ENCODE measurements at places on chromosomes 2 and 18.

DNA sequence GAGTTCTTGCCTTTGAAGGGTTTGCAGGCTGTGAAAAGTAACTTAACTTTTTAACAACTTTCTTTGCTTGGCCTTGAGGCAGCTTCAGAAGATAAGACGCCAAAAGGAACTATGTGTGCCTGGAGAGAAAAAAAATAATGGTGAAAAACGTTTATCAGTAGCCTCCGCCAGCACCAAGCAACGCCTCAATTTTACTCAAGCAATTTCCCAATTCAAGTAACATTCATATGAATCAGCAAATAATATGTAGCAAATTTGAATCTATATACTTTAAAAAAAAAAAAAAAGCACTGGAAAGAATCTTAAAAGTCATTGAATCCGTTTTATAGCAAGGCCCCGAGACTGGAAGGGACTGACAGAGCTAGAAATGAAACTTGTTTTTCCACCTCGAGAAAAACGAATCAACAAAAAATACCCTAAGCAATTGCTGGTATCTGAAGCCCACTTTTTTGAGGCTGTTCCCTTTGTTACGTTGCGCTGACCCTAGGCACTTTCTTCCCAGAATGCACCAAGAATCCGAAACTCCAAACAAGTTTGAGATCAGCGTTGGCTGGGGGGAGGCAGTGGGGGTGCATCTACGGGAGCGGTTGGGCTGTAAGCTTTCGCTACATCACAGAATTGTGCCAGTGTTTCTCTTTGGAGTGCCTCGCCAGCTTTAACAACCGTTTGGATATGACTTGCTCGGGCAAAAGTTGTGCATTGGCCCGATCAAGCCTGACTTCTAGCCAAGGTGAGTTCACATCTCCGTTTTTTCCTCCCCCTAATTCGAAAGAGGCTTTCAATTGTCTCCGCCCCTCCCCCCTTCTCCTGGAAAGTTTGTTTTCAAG, 2.7 kb upstream of the TGIF1 start:
- DNase-seq = no peak

DNA sequence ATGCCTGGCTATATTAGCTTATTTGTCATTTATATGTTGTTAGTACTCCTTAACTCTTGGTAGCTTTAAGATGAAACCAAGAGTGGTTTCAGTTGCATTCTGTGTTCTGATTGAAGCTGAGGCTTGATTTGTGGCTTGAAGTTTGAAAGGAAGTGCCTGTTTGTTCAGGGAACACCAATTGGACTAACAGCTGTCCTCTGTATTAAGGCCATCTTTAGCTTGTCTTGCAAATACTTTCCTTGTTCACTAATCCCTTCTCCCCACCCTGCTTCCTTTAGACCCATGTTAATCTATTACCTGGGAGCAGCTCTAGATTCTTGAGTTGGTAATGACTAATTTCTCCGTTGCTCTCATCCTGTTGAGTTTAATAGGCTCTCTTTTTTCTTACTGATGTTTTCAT, 13.4 kb downstream of the ITGA6 start:
- DNase-seq = no peak

DNA sequence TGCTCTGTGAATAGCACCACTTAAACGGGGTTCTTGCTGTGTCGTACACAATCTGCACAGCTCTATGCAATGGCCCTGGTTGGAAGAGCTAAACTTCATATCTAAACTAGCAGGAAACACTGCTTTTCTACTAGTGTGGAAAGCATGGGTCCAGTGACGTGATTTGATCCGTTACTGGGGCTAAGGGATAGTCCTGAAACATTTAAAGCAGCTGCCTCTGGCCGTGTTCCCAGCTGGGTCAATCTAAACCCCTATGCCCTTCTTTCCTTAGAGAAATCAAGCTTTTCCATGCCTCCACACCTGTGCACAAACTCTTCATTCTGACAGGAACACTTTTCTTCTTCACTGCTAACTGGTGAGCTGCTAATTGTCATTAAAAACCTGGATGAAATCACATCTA, 5.4 kb upstream of the IGFBP5 start:
- DNase-seq = no peak

- DNase-seq = no peak
These were observed 29.5 kb downstream of the DIPK1C start for GRCh38 chr18:74427442-74428112.

DNA sequence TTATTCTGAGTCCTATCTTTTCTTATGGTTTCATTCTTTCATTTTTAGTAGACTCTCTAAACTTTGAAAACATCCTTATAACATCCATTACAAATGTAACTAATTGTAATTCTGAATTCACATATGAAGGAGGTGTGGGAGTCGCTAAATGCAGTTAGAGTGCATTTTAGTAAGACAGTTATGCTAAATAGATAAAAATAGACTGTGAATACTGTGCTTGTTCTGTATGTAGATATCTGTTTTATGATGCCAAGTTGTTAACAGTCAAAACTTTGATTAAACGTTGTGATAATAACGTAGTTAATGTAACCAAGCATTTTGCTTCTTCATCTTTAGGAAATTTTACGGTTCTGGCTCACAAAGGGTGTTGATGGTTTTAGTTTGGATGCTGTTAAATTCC, 24.4 kb downstream of the SLC3A1 start:
- DNase-seq = no peak

GRCh38 chr18:1604751-1605150, 700.1 kb downstream of the ADCYAP1 start:
- DNase-seq = no peak

GRCh38 chr18:22185771-22186386, 16.5 kb downstream of the GATA6 start:
- no peak for DNase-seq

DNA sequence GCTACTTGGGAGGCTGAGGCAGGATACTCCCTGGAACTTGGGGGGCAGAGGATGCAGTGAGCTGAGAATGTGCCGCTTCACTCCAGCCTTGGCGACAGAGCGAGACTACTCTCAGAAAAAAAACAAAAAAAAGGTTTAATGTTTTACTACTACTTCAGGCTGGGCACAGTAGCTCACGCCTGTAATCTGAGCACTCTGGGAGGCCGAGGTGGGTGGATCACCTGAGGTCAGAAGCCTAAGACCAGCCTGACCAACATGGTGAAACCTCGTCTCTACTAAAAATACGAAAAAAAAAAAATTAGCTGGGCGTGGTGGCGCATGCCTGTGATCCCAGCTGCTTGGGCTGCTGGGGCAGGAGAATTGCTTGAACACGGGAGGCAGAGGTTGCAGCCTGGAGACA, 75.7 kb upstream of the ATIC start:
- DNase-seq = no peak

DNA sequence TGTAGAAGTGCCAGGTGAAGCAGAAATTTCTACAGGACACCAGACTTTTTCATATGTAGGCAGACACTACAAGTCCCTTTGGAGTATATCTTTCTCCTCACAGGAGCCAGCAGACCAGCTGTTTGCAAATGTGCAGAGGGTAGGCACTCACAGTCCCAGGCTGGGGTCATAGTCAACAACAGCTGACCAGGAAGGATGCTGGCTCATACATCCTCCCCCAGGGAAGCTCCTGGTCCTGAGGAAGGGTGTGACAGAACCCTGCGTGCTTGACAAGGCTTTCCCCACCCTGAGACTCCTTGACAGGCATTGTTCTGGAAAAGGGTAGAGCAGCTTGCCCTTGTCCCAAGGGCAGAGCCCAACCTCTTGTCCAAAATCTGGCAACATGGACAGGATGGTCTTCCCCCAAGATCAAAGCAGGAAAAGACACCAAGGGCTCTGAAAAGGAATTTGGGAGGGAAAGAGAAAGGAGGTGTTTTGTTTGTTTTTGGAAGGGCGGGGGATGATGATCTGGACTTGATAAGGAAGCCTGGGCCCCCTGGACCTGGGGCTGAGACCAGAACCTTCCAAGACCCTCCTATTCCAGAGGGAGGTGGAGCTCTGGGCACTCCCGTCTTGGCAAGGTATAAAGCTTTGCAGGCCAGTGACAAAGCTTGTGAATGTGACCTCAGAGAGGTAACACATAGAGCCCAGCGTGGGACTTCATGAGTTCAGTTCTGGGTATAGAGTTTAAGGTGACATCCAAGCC, 87.1 kb downstream of the GFPT1 start:
- DNase-seq = no peak

GRCh38 chr2:233831011-233831721, 23.2 kb downstream of the HJURP start:
- DNase-seq = no peak

DNA sequence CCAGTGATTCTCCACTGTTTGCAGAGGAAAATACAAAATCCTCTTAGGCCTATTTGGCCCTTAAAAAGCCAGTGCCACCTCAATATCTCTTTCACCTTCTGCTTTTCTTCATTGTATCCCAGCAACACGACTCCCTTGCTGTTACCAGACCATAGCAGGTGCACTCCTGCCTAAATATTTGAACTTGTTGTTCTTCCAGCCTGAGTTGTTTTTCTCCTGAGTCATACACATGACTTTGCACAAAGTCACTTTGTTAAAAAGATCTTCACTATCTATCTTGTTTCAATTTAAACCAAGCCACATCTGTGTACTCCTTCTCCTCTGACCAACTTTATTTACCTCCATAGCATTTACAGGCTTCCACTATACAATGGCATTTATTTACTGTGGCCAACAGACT, 103.6 kb downstream of the LRRTM4 start:
- no peak for DNase-seq

GRCh38 chr2:36611316-36611990, 13.5 kb upstream of the FEZ2 start:
- no peak for DNase-seq
